ENCODE measurements at places on chromosomes 11 and 22. TPM values are rescaled to one million over a fixed set of nuclear protein-coding genes. Genes with fewer than 3 reads are reported as not detected.

HORMAD2 gene
- total RNA-seq, result not detected

CARD16 gene
- total RNA-seq, result 65.6 TPM

KLHDC7B gene
- total RNA-seq, result not detected

PGA5 gene
- not detected for total RNA-seq

GDPD4 gene
- total RNA-seq, result not detected

ARFGAP2 gene
- 73.6 TPM for total RNA-seq

JHY gene
- total RNA-seq, result 0.39 TPM

KRTAP5-3 gene
- total RNA-seq, result not detected

NELL1 gene
- not detected for total RNA-seq

SYT9 gene
- 0.77 TPM for total RNA-seq

MMP27 gene
- not detected for total RNA-seq

VPREB1 gene
- total RNA-seq, result not detected

BEST1 gene
- 0.13 TPM for total RNA-seq

TMEM121B gene
- 0.25 TPM for total RNA-seq

OR9Q1 gene
- not detected for total RNA-seq

PEX26 gene
- 13.6 TPM for total RNA-seq

PARVG gene
- 0.25 TPM for total RNA-seq

HBD gene
- not detected for total RNA-seq

OR5B21 gene
- total RNA-seq, result not detected

TNNI2 gene
- total RNA-seq, result not detected

ARHGEF17 gene
- 59.0 TPM for total RNA-seq

SLC7A4 gene
- total RNA-seq, result not detected

APOL4 gene
- 3.6 TPM for total RNA-seq

WNT7B gene
- not detected for total RNA-seq

FGF19 gene
- not detected for total RNA-seq

TMEM86A gene
- total RNA-seq, result 1.9 TPM

APOL5 gene
- total RNA-seq, result not detected

CASP1 gene
- 22.7 TPM for total RNA-seq

Data from dermis microvascular lymphatic vessel endothelial cell (primary cell).